ENCODE measurements at places on chromosomes 12 and 14. TPM values are rescaled to one million over a fixed set of nuclear protein-coding genes. Genes with fewer than 3 reads are reported as not detected.
A peak's percentile ranks its signal among the peaks of the same experiment; 100 is the strongest.

SLC35E3 gene
- polyA plus RNA-seq: 5.7 TPM

CCND2 gene
- polyA plus RNA-seq: not detected

- H3K27ac ChIP-seq: no peak overlapping the region
- H3K4me1 ChIP-seq: no peaks in the 10 kb centered on the region
- no peaks in the 10 kb centered on the region for H3K36me3 ChIP-seq
- H3K4me3 ChIP-seq: no peak overlapping the region
- H3K27me3 ChIP-seq: no peaks in the 10 kb centered on the region
- no peak for DNase-seq
Measured at GRCh38 chr12:48424644-48425043, 47.7 kb upstream of the ANP32D start.

GRCh38 chr14:91135039-91135438 lies 21.2 kb downstream of the DGLUCY start:
- H3K4me1 ChIP-seq: no peaks in the 10 kb centered on the region
- H3K27ac ChIP-seq: no peak overlapping the region

- no peak for DNase-seq
- H3K4me1 ChIP-seq: no peaks in the 10 kb centered on the region
- no peak overlapping the region for H3K27ac ChIP-seq
- peaks cover 28% of the 10 kb centered on the region for H3K27me3 ChIP-seq
Measured at GRCh38 chr12:34288963-34289345, 266.7 kb downstream of the ALG10 start.

RHNO1 gene
- polyA plus RNA-seq: 39.5 TPM

DNA sequence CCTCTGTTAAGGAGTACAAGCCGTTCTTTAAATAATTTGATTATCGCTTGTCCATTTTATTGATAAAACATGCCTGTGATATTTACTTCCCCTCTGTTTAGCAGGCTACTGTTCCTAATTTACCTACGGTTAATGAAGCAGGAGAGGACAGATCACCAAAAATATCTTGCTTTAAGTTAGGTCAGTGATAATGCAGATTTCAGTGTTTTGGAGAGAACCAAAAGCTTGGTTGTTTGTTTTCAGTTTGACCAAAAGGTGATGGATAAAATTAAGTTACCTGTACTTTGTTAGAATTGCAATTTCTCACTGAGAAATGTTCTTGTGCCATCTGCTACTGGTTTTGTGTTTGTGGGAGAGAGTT lies 958 bp downstream of the SPATS2 start:
- peak overlapping the region; percentile 79 for H3K4me3 ChIP-seq
- peak overlapping the region; percentile 90 for H3K27ac ChIP-seq

HOXC12 gene
- polyA plus RNA-seq: not detected

DNA sequence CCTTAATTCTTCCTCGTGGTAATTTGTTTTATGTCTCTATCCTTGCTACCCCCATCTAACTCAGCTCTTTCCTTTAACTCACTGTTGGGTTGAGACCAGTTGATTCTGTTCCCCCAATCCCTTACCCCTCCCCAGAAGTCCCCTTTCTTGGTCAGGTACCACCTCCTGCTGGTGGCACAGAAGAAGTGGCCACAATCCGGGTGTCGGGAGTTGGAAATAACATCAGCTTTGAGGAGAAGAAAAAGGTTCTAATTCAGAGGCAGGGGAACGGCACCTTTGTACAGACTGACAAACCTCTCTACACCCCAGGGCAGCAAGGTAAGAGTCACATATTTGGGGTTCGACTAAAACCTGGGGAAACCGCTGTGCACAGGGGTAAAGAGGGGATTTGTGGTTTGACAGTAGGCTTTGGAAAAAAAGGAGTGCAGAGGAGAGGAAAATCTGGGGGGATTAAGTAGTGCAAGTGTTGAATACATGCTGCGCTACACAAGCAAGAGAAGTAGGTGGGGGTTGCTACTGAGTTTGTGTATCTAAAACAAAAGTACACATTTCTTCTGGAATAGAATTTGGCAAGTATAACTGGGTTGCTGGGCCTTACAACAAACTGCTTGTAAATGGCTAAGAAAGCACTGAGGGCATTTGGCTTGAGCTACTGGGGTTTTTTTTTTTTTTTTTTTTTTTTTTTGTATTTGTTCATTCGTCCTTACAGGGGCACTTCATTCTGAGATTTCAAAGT lies 1.3 kb downstream of the A2ML1 start:
- no peaks in the 10 kb centered on the region for H3K36me3 ChIP-seq
- no peak overlapping the region for H3K27ac ChIP-seq
- H3K4me1 ChIP-seq: no peaks in the 10 kb centered on the region
- H3K27me3 ChIP-seq: no peaks in the 10 kb centered on the region

- DNase-seq: no peak
- no peaks in the 10 kb centered on the region for H3K36me3 ChIP-seq
- H3K4me3 ChIP-seq: no peak overlapping the region
- H3K27ac ChIP-seq: no peak overlapping the region
- no peaks in the 10 kb centered on the region for H3K4me1 ChIP-seq
Measured at GRCh38 chr14:28767853-28768741, 1.5 kb downstream of the FOXG1 start.

GRCh38 chr14:62179367-62180018 lies 417.3 kb downstream of the SNAPC1 start:
- no peak overlapping the region for H3K4me3 ChIP-seq
- H3K27ac ChIP-seq: no peak overlapping the region
- H3K4me1 ChIP-seq: no peaks in the 10 kb centered on the region

DNA sequence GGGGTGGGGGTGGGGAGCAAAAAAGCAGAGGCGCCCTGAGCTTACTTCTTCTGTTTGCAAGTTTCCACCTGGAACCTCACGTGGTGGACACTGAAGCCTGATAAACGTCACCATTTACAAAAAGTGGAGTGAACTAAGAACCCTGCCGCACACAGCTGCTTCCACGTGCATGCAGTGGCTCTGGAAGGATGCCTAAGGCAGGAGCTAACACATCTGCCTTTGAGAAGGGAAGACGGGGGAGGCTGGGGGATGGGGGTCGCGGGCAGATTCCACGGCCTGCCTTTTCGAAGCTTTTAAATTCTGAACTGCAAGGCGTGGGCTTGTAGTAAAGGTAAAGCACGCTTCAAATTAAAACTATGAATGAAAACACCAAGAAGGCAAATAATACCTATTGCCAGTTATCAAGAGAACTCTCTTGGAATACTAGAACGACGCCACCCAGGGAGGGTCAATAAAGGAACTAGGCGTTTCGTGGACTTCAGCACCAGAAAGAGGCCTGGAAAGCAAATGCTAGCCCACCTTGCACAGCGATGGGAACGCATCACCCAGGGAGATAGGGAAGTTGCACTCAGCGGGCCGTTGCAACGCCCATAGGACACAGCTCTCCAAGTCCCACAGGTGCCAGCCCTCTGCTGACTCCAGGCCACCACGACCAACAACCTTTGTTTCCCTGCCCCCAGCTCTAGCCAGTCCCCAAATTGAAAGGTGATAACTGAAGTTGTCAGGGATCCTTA lies 61.8 kb downstream of the TESC start:
- H3K36me3 ChIP-seq: no peaks in the 10 kb centered on the region
- no peak for DNase-seq
- no peak overlapping the region for H3K27ac ChIP-seq
- H3K4me3 ChIP-seq: no peak overlapping the region
- no peaks in the 10 kb centered on the region for H3K4me1 ChIP-seq
- H3K27me3 ChIP-seq: no peaks in the 10 kb centered on the region

DNA sequence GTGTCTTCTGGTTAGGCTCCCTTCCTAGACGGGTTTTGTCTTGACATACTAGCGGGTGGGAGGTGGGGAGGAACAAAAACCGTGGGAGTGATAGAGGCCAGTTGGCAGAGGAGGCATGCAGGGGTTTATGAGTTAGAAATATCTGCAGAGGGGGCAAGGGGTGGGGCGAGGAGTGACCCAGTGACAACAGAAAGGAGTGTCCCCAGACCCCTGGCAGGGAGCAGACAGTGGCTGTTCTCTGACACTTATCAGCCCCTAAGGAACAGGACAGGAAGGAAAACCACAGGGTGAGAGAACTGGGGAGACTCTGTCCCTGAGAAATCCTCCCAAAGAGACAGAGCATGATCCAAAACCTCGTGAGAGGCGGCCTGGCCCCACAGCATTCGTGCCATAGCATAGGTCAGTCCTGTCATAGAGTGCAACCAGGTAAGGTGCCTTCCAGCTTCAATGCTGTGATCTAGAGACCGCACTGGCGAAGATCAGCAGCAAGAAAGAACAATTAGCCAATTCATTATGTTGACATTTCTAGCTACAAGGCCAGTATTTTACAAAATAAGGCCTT lies 141.4 kb downstream of the CRADD start:
- H3K4me3 ChIP-seq: no peak overlapping the region
- no peak for DNase-seq
- no peaks in the 10 kb centered on the region for H3K4me1 ChIP-seq
- no peaks in the 10 kb centered on the region for H3K36me3 ChIP-seq

GRCh38 chr14:53883739-53884138 lies 72.9 kb downstream of the BMP4 start:
- H3K27ac ChIP-seq: no peak overlapping the region
- H3K4me3 ChIP-seq: no peak overlapping the region
- no peak for DNase-seq
- no peaks in the 10 kb centered on the region for H3K4me1 ChIP-seq

GRCh38 chr14:68805414-68805813 lies 12.5 kb upstream of the ZFP36L1 start:
- DNase-seq: no peak
- no peak overlapping the region for H3K4me3 ChIP-seq
- H3K27me3 ChIP-seq: no peaks in the 10 kb centered on the region
- H3K27ac ChIP-seq: no peak overlapping the region

LIN7A gene
- polyA plus RNA-seq: not detected

ASIC1 gene
- 28.4 TPM for polyA plus RNA-seq

- no peaks in the 10 kb centered on the region for H3K36me3 ChIP-seq
- no peaks in the 10 kb centered on the region for H3K4me1 ChIP-seq
- H3K27ac ChIP-seq: no peak overlapping the region
Measured at GRCh38 chr14:24873551-24873950, 176.4 kb downstream of the STXBP6 start.

GRCh38 chr14:102517392-102518062 lies 8.0 kb upstream of the ANKRD9 start:
- no peaks in the 10 kb centered on the region for H3K36me3 ChIP-seq
- DNase-seq: no peak
- no peaks in the 10 kb centered on the region for H3K27me3 ChIP-seq

CLEC4D gene
- not detected for polyA plus RNA-seq

CLEC1B gene
- not detected for polyA plus RNA-seq

ACRBP gene
- polyA plus RNA-seq: 0.88 TPM

- H3K36me3 ChIP-seq: no peaks in the 10 kb centered on the region
- H3K27ac ChIP-seq: no peak overlapping the region
- no peak overlapping the region for H3K4me3 ChIP-seq
- DNase-seq: peak; percentile 27
- H3K4me1 ChIP-seq: no peaks in the 10 kb centered on the region
Measured at GRCh38 chr12:15151161-15152091, 69.8 kb downstream of the RERG start.

DNA sequence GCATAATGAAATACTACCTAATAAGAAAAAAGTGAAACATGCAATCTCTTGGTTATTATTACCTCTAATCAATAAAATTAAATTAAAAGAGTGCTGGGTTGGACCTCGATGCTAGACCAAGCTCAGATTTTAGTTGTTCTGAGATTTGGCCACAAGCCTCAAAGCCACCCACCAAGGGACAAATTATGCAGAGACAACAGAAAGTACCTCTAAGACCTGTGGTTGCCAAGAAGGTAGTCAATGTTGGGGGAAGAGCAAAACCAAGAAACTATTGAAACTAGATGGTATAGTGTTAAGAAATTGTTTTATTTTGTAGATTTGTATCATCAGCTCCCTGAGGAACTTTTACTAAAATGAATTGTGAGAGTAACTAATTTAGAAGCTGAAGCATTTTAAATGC lies 43.8 kb upstream of the ARID2 start:
- H3K36me3 ChIP-seq: no peaks in the 10 kb centered on the region
- no peaks in the 10 kb centered on the region for H3K4me1 ChIP-seq
- H3K4me3 ChIP-seq: no peak overlapping the region
- no peaks in the 10 kb centered on the region for H3K27me3 ChIP-seq
- no peak overlapping the region for H3K27ac ChIP-seq
- no peak for DNase-seq

AKAP5 gene
- polyA plus RNA-seq: 0.28 TPM

GRCh38 chr14:101418601-101419000 lies 142.7 kb upstream of the DIO3 start:
- H3K36me3 ChIP-seq: no peaks in the 10 kb centered on the region
- H3K27me3 ChIP-seq: no peaks in the 10 kb centered on the region
- no peaks in the 10 kb centered on the region for H3K4me1 ChIP-seq
- no peak overlapping the region for H3K4me3 ChIP-seq
- H3K27ac ChIP-seq: no peak overlapping the region

DNA sequence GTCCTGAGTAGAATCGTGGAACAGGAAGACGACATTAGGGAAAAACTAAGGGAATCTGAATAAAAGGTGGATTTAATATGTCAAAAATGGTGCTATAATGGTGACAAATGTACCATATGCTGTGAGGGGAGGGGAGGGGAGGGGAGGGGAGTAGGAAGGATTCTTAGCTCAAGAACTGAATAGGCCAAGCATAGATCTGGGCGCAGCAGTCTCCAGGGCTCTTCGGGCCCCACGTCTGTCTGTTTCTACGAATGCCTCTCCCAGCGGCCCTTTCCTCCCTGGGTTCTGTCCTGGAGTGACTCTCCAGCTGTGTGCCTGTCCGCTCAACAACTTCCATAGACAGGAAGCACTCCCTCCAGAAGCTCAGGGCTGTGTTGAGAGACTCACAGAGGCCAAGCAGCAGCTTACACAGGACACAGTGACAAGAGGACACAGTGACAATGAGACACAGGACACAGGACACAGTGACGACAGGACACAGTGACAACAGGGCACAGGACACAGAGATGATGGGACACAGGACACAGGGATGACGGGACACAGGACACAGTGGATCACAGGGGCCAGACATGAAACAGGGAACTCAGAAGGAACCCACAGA lies 42.4 kb upstream of the PPP2R5C start:
- no peaks in the 10 kb centered on the region for H3K4me1 ChIP-seq
- no peak overlapping the region for H3K27ac ChIP-seq
- no peak overlapping the region for H3K4me3 ChIP-seq
- DNase-seq: no peak
